ENCODE measurements at places on chromosomes 13 and 19. TPM values are rescaled to one million over a fixed set of nuclear protein-coding genes. Genes with fewer than 3 reads are reported as not detected.

- DNase-seq: no peak
These were observed 180.1 kb downstream of the NUFIP1 start for GRCh38 chr13:44809190-44809589.

ZSCAN1 gene
- polyA plus RNA-seq: 0.10 TPM

DNA sequence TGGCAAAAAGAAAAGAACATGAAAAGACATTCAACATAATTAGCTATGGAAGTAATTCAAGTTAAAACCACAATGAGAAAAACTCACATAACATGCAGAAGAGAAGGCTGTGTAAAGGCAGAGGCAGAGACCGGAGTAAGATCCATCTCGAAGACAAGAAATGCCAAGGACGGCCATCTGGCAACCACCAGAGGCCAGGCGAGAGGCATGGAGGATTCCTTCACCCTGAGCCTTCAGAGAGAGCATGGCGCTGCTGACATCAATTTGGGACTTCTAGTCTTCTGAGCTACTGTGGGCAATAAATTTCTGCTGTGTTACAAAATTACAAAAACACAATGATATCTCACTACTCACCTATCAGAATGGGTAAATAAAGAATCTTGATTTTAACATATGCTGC is 381.0 kb downstream of the TSHZ3 start:
- DNase-seq: no peak

DNA sequence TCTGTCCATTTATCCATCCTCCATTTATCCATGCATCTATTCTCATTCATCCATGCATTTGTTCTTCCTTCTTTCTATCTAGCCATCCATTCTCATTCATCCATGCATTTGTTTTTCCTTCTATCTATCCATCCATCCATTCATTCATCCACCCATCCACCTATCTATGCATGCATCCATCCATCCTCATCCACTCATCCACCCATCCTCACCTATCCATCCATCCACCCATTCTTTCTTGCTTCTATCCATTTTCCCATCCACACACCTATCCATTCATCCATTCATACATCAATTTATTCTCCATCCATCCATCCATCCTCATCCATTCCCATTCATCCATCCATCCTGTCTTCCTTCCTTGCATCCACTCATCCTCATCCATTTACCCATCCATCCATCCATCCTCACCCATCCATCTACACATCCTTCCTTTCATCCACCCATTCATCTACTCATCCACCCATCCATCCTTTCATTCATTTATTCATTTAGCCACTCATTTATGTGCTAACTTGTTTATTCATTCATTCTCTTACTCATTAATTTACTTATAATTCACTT is 20.3 kb downstream of the ACTL9 start:
- no peak for DNase-seq

DNA sequence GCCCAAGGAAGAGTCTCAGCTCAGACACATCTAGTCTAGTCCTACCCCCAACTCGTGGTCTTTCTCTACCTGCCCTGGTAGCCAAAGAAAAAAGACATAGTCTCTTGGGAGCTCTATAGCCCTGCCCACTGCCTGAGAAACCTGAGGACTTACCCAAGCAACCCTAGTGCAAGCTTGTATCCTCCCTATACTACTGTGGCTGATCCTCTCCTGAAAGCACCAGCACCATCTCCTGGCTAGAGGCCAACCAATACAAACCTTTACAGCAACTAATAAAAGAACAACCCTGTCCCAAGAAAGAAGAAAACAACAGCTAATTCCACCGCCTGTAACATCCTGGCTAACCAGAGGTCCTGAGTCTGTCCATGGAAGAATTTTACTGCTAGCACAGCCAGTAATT is 532.4 kb downstream of the SLITRK6 start:
- no peak for DNase-seq
